Upper lobe of right lung (tissue), 1 donor: ENCODE measurements at places on chromosomes 3 and 15. TPM values are rescaled to one million over a fixed set of nuclear protein-coding genes. Genes with fewer than 3 reads are reported as not detected.

FBXO40 gene
- total RNA-seq: 0.09 TPM

GRCh38 chr3:69438476-69438875 lies 52.6 kb upstream of the FRMD4B start:
- H3K4me3 ChIP-seq: no peak overlapping the region
- no peak overlapping the region for H3K27ac ChIP-seq
- no peak for DNase-seq

MNS1 gene
- total RNA-seq: 0.58 TPM

DNA sequence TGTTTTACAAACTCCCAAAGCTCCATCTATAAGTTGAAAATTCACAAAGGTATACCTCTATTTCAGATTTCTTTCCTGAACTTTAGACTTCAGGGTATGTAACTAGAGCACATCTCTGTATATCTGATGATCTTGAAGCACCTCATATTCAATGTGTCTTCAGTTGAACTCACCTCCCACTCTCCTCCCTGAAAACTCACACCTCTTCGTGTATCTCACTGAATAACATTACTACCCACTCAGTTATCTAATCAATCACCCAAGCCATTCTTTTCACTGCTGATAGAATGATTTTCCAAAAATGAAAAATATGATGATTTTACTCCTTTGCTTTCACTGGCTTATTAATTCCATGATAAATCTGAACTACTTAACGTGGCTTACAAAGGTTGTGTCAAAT lies 52.9 kb downstream of the GTPBP8 start:
- H3K27ac ChIP-seq: no peak overlapping the region
- no peaks in the 10 kb centered on the region for H3K36me3 ChIP-seq
- H3K4me1 ChIP-seq: no peaks in the 10 kb centered on the region
- no peak for DNase-seq
- no peaks in the 10 kb centered on the region for H3K27me3 ChIP-seq

DNA sequence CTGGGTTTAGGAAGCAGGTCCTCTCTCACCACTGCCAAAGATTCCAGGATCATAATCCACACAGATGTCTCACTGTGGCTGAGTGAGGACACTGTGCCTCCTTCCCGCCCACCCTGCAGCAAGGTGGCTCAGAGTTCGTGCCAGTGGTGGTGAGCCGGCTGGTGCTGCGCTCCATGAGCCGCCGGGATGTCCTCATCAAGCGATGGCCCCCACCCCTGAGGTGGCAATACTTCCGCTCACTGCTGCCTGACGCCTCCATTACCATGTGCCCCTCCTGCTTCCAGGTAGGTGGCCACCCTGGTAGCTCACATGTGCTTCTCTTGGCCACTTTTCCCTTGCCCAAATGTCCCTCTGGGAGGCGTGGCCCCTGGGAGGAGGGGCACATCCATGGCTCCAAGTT lies 9.0 kb upstream of the RHO start:
- no peak overlapping the region for H3K4me3 ChIP-seq
- no peaks in the 10 kb centered on the region for H3K4me1 ChIP-seq
- no peaks in the 10 kb centered on the region for H3K36me3 ChIP-seq
- H3K27ac ChIP-seq: no peak overlapping the region
- H3K27me3 ChIP-seq: no peaks in the 10 kb centered on the region
